ENCODE measurements at places on chromosomes 1 and 21.

DNA sequence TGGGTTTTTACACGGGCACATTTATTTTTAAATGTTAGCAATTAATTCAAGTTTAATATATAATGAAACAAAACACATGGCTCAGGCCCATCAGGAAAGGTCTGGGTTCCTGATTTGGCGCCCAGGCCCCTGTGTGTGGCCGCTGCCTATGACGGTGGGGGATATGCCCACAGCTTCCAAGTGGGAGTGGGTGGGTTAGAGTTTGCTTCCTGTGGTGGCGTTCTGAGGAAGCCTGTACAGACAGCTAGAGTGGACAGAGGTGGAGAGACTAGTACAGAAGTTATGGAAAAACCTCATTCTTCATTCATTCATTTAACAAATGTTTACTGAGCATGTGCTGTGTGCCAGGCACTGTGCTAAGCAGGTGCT, 22.4 kb upstream of the EPS8L3 start:
- no peak for DNase-seq

GRCh38 chr1:155127967-155128754, 485 bp downstream of the EFNA1 start:
- DNase-seq = no peak

DNA sequence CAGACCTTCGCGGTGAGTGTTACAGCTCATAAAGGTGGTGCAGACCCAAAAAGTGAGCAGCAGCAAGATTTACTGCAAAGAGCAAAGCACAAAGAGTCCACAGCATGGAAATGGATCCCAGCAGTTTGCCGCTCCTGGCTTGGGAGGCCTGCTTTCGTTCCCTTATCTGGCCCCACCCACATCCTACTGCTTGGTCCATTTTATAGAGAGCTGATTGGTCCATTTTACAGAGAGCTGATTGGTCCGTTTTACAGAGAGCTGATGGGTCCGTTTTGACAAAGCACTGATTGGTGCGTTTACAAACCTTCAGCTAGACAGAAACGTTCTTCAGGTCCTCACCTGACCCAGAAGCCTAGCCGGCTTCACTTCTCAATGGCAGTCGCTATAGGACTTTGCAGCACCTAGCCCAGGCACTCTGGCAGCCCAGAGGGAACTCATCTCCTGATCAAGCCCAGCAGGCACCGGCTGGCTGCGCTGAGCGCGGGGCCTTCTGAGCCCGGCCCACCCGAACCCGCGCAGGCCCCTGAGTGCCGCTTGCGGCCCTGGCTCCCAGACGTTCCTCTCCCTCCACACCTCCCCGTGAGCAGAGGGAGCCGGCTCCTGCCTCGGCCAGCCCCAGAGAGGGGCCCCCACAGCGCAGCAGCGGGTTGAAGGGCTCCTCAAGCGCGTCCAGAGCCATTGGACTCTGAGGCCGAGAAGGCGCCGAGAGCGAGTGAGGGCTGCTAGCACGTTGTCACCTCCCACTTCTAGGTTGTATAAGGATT, 200.3 kb downstream of the LMO4 start:
- no peak for DNase-seq

DNA sequence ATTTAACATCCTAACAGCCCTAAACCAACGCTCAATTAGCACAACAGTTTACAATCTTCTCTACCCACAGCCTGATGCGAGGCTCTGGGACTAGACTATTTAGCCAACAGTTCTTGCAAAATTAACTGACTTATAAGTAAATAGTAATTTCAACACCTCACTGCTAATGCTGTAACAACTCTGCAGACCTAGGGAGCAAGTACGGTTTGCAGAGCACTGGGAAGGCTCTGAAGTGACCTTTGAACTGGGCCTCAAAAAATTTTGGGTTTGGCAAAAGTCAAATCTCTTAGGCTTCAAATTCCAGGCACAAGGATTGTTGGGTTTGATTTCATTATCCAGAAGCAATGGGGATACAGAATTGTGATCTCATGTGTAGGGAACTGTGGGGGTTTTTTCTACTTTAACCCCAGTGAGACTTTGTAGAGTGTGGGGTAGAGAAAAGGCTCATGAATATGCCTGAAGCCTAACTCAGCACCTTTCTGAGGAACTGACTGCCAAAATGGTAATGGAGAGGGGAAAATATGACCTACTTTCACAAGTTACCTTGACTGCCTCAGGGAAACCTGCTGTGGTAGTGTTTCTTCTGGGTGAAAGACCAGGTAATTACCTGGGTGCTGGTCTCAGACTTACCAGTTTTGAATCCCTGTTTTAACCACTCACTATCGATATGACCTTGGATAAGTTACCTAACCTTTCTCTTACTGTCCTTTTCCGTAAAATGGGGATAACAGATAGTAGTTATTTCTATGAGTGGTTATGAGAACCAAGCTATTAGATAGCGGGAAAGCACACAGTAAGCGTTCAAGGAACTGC, 889 bp upstream of the TXLNA start:
- no peak for DNase-seq

- no peak for DNase-seq
Observed at GRCh38 chr1:174165471-174166137, 6.3 kb downstream of the RABGAP1L start.

DNA sequence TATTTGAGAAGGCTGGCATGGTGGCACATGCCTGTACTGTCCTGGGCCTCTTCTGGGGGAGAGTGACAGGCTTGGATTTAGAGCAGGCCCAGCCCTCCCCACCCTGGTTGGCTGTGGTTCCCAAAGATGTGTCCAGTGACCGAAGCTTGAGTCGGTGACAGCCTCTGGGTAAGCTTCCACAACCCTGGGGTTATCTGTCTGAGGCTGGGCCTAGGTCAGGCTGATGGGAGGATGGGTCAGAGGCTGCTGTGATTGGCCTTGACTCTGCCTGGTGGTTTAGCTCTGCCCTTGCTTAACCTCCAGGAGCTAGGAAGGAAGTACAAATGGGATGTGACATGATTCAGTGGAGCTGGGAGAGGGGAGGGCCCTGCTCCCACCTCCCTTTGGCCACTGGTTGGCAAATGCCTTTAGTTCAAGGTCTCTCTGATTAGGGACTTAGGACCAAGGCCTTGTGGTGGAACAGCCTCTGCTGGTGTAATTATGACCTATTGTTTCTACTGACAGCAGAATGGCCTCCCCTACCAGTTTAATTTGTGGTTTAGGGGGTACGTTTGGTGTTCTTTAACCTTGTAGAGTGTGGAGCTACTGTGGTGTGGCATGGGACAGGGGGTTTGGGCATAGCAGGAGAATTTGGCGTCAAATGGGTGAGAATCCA, 16.6 kb downstream of the NUDC start:
- DNase-seq = no peak

DNA sequence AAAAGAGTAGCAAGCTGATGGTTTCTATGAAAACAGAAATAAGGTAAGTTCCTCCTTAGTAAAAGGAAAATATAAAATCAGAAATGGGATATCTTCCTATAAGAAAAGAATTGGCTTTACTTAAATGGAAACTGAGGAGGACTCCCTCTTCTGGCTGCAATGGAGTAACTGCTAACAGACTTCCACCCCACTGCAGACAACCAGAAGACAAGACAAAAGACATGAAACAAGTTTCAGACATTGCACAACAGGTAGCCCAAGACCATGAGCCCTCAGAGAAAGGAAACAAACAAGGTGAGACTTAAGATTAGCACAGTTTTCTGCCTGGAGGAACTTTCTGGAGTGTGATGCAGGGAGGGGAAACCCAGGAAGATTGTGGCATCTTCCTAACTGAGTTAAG, 17.0 kb upstream of the OLFML2B start:
- no peak for DNase-seq

DNA sequence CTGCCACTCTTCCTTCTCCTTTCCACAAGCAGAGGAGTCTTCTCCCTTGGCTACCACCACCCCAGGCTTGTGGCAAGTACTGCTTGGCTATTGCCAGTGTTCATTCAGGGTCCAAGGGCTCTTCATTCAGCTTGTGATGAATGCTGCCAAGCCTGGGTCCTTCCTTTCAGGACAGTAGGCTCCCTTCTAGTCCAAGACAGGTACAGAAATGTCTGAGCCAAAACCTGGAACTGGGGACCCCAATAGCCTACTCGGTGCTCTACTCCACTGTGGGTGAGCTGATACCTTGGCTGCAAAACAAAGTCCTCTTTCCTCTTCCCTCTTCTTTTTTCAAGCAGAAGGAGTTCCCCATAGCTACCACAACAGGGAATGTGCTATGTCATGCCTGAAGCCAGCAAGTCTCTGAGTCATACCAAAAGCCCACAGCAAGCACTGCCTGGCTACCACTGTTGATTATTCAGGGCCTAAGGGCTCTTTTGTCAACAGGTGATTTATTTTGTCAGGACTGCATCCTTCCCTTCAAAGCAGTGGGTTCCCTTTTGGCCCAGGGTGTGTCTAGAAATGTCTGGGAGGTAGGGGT, 268.9 kb downstream of the HHAT start:
- DNase-seq = no peak

DNA sequence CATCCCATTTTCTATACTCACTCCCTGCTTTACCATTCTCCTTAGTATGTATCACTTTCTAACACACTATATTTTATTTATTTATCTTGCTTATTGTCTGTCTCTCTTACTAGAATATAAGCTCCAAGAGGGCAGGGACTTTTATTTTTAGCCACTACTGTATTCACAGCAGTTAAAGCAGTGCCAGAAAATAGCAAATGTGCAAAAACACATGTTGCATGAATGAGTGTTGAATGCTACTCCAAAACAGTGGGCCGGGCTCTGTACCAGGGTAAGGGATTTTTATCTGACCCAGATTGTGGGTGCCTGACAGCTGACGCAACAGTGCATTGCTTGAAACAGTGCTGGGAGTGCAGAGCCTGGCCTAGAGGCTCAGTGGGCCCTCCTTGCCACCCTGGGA, 24.7 kb downstream of the COL16A1 start:
- no peak for DNase-seq

GRCh38 chr21:17540530-17540929, 27.7 kb downstream of the CXADR start:
- DNase-seq = no peak

DNA sequence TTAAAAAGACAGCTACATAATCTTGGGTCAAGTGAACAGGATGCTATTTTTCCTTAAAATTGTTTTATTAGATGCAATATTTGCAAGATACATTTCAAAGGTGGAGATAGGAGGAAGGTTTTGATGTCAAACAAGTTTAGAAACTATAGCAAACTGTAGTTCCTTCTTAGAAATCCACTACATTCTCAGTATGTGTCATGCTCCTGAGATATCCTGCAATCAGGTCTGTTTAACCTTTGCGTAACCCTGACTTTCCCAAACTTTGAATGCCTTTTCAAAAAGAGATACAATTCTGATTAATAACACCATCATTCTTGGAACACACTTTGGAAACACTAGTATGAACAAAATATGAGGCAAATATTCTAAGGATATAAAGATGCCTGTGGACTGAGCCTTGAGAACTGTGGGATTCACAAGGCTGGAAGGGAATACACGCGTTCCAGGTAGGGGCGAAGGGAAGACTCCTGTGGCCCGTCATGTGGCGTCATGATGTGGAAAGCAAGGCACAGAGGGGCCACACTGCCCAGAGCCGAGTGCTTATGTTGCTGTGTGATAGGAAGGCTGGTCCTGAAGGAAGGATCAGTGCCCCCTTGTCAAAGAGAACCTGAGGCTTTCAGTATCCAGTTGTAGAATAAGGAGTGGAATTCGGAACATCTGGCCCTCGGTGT, 19.6 kb upstream of the TARBP1 start:
- DNase-seq = no peak

GRCh38 chr1:198660341-198661261, 21.8 kb downstream of the PTPRC start:
- no peak for DNase-seq

GRCh38 chr1:26418865-26419349, 8.3 kb downstream of the LIN28A start:
- DNase-seq = no peak

DNA sequence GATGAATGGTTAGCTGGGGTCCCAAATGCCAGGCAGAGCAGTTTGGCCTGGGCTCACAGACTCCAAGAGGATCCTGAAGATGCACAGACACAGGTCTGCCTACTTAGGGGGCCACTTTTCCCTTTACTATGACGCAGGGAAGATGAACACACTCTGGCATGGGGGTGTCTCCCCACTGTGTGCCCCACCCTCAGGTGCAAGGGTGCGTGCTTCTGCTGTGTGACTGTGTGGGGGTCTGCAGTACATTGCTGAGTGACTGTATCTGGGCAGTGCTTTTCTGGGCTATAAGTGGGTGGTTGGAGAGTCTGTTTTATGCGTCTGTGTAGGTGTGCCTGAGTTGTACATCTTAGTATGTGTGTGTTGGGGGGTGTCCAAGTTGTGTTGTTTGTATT, 3.8 kb downstream of the NR0B2 start:
- no peak for DNase-seq

- DNase-seq = no peak
Observed at GRCh38 chr1:103900005-103900404, 150.3 kb downstream of the AMY1C start.

DNA sequence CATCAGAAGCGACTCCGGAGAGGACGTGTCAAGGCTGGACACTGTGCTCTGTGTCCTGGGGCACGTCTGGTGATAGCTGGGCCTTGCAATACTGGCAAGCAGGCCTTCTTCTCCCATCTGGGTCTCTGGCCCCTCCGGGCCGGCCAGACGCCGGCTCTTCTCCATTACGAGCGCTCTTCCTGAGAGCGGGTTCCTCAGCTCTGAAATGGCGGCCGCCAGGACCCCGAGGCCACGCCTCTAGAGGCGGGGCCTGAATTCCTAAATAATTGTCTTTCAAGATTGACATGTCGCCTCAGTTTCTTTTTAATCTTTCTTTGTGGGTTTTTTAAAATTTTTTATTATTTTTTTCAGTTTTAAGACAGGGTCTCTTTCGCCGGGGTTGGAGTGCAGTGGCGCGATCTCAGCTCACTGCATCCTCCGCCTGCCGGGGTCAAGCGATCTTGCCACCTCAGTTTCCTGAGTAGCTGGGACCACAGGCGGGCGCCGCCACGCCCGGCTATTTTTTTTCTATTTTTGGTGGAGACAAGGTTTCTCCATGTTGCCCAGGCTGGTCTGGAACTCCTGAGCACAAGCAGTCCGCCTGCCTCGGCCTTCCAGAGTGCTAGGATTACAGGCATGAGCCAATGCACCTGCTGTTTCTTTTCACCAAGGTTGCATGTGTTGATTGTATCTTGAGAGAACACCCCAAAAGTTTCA, 9.2 kb downstream of the RNF2 start:
- no peak for DNase-seq

DNA sequence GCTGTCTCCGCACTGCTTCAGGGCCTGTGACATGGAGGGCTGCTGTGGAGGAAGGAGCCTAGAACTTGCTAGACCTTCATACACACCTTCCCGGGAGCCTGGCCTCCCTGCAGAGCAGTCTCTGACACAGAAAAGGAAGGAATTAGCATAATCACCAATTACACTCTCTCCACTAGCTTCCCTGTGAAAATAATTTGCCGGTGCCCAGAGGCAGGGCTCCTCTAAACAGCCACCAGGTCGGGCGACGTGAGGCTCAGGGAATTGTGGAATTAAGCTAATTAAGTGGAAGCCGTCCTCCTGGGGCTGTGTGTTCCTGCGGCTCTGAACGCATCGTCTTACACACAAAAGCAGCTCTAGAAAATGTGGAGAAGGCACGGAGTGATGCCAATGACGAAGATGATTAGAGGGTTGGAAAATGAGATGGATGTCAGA, 82.6 kb downstream of the NENF start:
- DNase-seq = no peak

- no peak for DNase-seq
Observed at GRCh38 chr1:64848803-64849202, 103.9 kb downstream of the RAVER2 start.

- no peak for DNase-seq
Observed at GRCh38 chr1:30338765-30339164, 384.6 kb downstream of the MATN1 start.
